NCI-H526 treated with DMSO at 0.1 percent for 48 hours (cell line): ENCODE measurements at places on chromosomes 12 and 14.

- DNase-seq = no peak
These were observed 6.0 kb upstream of the SLC24A4 start for GRCh38 chr14:92316937-92317336.

DNA sequence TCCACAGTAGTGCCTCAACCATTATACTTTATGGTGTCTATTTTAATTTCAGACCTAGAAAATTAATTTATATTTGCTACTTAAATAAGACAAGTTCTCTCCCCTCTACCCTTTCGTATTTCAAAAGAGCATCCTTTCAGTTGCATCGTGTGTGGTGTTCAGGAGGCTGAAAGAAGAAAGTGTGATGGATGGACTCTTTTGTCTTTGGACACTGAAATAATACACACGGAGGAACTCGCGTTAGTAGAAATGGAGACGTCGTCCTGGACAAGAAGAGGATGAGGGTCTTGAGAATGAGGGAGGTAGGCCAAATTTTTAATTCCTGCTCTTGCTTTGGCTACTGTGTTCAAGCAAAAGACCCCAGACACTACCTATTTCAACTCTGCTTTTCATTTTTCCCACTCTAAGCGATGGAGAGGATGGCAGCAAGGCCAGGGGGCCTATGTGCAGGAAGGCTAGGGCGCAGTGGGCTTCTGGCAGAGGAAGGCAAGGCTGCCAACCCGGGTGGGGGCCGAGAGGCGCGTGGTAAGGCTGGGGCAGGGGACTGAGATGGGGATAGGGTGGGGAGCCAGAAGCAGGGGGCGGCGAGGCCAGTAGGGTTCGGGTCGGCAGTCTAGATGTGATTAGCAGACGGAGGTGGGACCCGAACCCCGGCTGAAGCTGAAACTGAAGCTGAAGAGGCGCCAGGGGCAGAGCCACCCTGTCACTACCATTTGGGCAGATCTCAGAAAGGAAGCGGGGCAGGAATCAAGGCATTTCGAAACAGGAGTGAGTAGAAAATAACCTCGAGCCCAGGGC, 722 bp downstream of the TMED8 start:
- no peak for DNase-seq

GRCh38 chr14:76918782-76919394, 92.7 kb downstream of the LRRC74A start:
- peak; percentile 32 for DNase-seq

DNA sequence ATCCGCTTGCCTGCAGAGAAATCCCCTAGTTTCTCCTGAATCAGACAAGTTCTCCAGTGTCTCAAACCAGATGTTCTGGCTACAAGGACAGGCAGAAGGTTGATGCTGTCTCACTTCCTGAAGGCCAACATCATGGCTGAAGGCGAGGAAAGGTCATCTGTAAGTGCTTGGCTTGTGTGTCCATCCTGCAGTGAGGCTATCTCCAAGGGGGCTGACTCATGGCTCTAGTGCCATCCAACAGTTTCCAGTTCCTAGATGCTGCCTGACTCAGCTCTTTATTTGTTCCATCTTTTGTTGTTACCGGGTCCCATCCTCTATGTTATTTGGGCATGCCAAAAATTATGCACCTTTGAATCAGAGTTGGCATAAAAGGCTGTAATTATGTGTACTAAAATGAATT, 232.1 kb upstream of the TBX3 start:
- no peak for DNase-seq

- DNase-seq = no peak
These were observed 6.6 kb upstream of the PPM1A start for GRCh38 chr14:60242429-60242828.

GRCh38 chr12:66014818-66015217, 115.7 kb downstream of the LLPH start:
- DNase-seq = no peak

DNA sequence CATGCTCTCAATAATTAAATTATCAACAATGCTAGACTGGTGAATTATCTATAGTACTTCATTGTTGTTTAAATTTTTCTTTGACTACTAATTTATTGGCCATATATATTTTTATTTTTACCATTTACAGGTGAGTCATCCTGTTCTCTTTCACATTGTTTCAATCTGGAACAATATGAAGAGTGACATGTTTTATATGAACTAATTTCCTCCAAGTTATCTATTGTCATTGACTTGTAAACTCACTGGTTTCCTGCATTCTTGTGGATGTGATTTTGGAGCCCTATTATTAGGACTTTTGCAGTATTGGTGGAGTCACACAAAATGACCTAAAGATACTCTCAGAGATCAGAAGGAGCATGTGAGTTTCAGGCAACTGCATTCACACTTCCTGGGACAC, 297.7 kb downstream of the AEBP2 start:
- no peak for DNase-seq

DNA sequence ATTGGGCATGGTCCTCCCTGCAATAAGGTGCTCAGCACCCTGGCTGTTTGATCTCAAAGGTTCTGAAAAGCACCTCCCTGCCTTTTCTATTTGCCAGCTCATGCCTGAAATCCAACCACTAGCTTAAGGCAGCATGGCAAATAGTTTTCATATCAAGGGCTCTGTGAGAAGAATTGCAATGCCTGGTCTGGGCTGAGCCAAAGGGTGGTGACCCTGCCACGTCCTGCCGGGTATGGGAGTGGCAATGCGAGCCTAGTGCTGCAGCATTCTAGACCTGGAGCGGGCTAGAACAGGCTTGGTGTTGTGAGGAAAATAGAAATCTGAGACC, 2.3 kb upstream of the SCNN1A start:
- no peak for DNase-seq

GRCh38 chr14:22512106-22512814, 76.8 kb downstream of the DAD1 start:
- DNase-seq = no peak

- no peak for DNase-seq
These were observed 67.0 kb downstream of the C2CD5 start for GRCh38 chr12:22477166-22477893.

DNA sequence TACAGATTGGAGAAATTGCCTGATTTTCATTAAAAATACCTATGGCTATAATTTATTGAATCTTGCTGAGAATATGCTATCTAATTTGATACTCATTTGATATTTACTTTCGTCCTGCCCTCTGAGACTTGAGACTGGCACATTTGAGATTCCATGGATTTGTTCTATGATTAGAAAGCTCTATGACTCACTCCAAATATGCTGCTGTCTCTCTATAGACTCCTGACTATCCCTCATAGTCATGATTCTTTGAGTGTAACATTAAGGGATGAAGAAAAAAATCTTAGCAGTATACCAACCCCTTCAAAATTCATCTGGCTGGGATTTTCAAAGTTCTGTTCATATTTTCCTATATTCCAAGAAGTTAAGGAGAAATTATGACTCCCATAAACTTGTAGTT, 191.9 kb downstream of the LRIG3 start:
- DNase-seq = no peak

GRCh38 chr14:71094722-71095121, 187.5 kb downstream of the PCNX1 start:
- DNase-seq = no peak

GRCh38 chr12:76216585-76217472, 131.4 kb downstream of the BBS10 start:
- DNase-seq = no peak

DNA sequence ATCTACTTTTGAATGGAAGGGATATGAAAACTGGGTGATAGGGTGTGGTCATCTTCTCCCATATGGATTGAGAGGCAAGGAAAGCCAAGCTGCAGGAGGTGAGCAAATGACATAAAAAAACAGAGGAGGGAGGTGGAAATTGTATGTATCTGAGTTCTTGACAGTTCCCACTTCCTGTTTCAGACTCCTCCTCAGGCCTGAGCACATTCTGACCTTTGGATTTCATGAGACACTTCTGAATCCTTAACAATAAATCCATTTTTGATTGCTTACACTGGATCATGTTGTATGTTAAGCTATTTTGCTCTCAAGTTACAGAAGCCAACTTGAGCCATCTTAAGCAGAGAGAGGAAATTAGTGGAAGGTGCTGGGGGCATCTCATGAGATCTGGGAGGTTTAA, 11.6 kb upstream of the SRSF5 start:
- DNase-seq = no peak

DNA sequence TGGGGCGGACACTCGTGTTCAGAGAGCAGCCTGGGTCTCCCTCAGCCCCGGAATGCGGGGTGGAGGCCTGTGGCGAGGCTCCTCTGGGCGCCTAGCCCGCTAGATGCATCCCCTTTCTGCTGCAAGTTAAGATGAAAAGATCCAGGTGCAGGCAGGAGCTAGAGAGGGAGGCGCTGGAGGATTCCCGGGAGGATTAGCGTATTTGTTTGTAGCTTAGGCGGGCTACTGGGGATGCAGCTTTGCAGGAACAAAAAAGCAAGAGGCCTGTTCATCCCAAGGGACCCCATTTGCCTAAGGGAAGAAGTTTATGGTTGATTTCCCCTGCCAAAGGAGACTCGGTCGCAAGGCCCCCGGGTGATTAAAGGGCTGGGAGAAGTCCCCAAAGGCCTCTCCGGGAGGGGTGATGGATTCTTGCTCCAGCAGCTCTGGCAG, 824 bp downstream of the CCDC177 start:
- peak; percentile 82 for DNase-seq

DNA sequence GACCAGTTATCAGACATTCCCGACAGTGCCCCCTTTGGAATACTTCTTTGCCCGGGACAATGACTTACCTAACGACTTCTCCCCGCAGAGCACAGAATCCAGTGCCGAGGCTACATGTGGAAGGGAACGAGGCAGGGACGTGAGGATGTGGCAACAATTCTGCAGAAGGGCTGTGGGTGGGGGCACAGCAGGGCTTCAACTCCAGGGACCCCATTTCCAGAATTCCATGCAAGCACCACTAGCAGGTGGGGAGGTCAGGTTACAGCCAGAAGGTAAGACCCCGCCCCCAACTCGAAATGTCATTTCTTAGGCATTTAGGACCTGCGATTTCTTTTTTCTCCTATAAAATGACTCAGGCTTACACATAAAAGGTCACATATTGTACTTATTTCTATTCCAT, 207.9 kb downstream of the TMEM132C start:
- DNase-seq = no peak

DNA sequence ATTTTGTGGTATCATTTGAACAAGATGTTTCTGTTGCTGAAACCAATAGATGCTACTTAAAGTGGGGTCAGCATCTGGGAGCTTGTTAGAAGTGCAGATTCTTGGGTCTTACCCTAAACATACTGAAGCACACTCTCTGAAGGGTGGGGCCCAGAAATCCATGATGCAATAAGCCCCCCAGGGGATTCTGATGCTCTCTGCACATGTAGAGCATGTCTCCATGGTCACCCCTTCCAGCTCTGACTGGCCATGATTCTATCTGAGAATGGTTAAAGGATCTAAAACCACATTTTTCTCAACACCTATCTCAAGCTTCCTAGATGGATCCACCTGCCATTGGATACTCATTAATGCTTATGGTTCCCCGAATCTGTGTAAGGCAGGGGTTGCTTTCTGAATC, 20.4 kb downstream of the JDP2 start:
- DNase-seq = no peak

DNA sequence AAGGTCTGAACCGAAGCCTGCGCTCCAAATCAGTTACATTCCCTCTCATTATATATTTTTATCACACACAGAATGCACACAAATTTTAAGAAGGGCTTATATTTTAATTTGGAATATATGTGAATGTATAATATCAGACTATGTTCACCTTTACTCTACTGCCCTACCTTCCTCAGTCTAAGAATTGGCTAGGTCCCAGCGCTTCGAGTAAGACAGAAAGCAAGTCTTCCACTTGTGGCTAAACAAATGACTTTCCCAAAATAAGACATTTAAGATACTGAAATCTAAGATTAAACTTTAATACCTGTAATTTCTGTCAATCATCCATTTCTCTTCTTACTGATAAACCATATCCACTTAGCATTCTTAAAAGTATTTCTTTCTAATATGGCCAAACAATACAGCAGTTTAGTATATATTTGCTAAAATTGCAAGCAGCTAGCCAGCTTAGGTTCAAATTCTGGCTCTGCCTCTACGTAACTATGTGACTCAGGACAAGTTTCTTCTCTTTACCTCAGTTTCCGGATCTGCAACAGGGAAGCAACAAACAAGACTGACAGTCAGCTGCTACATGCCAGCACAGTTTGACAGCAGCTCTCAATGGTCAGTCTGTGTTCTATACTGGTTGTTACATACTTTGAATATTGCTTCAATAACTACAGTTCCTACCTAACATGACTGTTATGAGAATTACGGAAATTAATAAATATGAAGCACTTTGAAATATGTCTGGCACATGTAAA, 2.0 kb downstream of the INTS13 start:
- DNase-seq = no peak

- no peak for DNase-seq
These were observed 217.5 kb upstream of the LHX5 start for GRCh38 chr12:113689047-113689610.

GRCh38 chr12:122740351-122740750, 9.7 kb upstream of the HCAR1 start:
- DNase-seq = no peak

DNA sequence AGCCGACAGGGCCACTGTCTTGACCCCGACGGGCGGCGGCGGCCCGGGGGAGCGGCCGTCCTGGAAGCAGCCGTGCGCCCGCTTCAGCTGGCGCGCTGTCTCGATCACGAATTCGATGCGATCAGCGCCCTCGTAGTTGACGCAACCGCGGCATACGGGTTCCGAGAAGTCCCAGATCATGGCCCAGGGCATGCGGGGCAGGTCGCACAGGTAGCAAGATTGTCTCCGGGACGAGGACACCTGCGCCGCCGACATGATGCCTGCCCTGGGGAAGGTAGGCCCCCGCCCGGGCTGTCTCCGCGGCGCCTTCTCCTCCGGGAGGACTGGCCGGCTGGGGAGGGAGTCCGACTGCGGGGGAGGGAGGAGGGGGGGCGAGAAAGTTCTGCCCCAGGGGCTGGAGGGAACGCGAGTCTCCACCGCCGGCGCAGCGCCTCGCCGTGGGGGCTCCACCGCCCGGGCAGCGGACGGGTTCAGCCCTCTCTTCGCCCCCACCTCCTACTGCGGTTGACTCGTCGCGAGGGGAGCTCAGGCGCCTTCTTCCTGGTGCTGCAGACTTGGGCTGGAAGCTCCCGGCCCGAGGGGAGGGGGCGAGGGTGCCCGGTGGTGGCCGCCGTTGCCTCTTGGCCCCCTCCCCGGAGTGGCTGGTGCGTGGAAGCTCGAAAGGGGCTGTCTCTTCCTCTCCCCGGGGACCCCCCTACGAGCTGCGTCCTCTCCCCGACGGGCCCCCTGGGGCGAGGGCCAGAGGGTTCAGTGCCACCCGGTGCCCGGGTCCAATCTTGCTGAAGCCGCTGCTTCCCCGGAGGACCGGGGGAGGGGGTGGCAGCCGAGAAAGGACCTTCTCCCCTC, 747 bp downstream of the IRF2BPL start:
- no peak for DNase-seq
